ENCODE measurements at places on chromosomes 1 and 21. TPM values are rescaled to one million over a fixed set of nuclear protein-coding genes. Genes with fewer than 3 reads are reported as not detected.

DNA sequence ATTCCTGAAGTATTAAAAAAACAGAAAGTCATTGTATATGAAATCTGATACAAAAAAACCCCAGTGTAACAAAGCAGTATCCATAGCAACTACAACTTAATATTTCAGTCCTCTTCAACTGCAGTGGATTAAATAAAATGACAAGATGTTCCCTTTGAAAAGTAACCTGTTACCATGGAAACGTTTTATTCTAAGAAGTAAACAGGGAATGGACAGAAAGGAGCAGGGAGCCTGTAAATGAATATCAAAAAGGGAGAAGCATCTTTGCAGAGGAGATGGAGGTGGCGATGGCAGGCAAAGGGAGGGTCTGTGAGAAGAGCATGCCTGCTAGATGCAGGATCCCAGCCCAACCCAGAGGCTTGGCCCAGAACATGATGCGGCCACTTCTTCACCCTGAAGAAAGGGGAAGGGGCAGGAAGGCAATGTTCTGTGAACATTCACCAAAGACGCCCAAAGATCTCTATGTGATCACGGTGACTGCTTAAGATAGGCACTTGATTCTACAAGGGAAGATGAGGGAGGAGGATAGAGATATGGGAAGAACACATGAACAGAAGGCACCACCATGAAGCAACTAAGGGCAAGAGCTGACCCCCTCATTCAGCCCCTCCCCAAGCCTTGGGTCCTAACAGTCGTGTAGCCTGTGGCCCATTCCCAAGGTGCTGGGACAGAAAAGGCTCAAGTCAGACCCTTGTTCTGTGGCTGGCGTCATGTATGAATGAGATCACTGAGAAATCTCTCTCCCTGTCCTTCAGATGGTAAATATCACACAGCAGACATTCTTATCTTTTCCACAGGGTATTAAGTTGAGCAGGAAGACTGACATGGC is 200.0 kb downstream of the SLC45A1 start:
- DNase-seq, result no peak

DNA sequence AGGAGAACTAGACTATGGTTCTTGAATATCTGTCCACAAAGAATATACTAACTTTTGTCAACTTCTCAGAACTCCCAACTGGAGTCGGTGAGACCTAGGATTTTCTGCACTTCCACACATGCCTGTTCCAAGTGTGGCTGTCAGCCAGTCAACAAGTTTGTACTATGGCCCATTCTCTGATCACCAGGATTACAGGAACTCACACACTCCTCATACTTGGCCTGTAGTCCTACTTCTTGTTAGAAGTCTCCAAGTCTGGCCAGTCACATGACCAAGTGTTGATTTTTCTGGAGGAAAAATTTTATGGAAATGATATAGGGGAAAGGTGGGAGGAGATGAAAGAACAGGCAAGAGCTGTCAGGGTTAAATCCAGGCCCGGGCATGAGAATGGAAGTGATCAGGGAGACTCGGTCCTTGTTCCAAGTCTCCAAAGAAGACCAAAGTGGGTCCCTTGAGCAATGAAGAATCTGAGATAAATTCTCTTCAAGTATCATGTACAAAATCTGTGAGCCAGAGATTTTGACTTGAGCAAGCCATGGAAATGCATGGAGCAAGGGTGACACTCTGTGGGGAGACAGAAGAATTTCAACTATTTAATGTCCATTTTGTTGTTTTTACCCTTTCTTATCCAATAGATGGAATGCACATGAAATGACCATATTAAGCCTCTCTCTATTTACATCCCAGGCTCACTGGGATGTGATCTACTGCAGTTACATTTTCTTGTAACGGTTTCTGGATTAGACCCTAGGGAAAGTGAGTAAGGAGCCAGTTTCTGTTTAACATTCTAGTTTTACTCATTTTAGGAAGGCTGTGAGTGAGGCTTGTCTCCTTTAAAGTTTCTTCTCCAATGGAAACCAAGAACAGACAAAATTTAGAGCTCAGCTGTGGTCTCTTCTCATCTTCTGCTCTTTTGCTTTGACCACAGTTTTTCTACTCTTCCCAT is 320.9 kb downstream of the ASTN1 start:
- no peak for DNase-seq

DNA sequence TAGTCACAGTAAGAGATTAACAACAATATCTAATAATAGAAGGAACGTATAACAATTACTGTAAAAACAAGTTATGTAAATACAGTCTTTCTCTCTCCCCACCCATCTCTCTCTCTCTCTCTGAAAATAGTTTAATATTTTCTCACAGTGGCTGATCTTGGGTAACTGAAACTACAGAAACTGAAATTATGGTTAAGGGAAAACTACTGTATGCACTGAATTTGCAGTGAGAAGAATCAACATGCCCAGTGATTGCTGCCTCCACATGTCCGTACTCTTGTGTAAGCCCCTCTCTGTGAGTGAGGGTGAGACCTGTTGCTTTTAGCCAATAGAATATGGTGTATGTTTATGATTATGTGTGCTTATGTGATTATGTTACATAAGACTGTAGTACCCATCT is 1.6 kb downstream of the KRTAP6-1 start:
- no peak for DNase-seq

MANEAL gene
- polyA plus RNA-seq, result 1.0 TPM

ALX3 gene
- not detected for polyA plus RNA-seq
